ENCODE measurements at places on chromosomes 11 and 22.

- peak; percentile 25 for DNase-seq
Measured at GRCh38 chr22:41910050-41911000, 4.5 kb downstream of the SHISA8 start.

GRCh38 chr11:78660471-78660870, 85.8 kb upstream of the NARS2 start:
- DNase-seq: no peak

DNA sequence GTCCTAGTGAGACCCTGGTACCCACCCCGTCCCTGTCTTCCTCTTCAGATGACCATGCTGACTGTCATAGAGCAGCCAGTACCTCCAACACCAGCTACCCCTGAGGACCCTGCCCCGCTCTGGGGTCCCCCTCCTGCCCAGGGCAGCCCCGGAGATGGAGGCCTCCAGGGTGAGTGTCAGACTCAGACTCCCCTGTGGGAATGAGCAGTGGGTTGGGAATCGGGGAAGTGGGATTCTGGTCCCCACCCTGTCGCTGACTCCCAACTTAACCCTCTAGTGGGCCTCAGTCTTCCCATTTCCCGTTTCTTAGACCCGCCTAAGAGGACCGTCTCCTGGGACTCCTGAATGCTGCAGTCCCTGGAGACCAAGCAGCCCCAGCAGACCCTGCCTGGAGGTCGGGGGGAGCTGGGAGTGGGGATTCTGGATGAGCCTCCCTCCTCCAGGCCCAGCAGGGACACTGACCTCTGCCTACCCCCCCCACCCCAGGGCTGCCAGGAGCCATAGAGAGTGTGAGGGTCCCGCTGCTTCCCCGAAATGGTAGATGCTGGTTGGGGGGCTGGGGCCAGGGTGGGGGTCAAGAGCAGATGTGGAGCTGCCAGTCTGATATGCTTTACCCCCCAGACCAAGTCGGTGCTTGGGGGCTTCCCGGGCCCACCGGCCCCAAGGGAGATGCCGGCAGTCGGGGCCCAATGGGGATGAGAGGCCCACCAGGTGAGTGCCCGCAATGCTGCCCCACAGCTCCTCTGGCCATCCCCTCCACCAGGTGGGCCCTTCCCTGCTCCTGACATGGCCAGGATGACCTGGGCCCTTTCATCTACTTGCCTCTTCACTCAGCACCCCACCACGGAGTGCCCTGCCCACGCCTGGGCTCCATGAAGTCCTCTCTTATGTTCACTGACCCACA, 25.5 kb downstream of the EMID1 start:
- no peak for DNase-seq

DNA sequence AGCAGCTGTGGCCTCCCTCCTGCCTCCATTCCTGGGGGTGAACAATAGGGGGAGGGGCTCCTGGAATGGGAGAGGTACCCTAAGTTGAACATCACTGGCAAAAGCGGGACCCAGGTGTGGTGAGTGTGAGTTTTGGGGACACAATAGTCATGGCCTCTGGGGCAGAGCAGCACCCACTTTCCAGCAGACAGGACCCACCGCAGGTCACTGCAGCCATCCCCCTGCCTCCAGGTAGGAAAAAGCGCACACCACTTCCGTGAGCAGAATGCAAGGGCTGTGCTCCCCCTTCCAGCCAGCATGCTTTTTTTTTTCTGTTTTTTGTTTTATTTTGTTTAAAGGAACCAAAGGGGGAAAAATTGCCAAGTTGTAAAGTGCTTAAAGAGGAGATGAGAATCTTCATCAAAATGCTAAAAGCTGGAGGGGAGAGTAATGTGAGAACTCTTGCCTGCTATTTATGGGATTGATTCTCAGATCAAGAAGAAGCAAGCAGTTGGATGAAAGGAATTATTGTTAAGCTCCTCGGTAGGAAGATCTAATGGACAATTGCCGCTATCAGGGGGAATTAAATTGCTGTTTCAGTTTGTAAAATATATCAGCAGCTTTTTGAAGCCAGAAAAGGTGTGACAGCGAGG, 152.9 kb downstream of the FEZ1 start:
- no peak for DNase-seq

GRCh38 chr11:61683961-61684869, 4.0 kb downstream of the DAGLA start:
- DNase-seq: no peak

DNA sequence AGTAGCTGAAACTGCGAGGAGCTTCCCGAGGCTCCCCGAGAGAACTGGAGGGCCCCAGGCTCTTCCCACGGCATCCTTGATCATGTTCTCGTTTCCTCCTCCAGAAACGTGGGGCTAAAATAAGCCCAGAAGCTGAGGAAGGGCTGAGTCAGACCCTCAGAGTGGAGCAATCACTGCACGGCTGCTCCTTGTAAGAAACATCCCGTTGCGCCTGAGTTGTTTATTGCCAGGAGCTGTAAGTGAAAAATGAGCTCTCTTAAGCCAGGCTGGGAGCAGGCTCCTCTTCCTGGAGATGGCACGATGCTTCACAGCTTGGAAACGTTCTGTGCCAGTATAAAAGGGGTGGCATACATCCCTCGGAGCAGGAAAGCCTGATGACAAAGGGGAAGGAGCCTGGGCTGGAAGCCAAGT, 47.3 kb upstream of the SYN3 start:
- no peak for DNase-seq

- no peak for DNase-seq
Measured at GRCh38 chr22:49736538-49736937, 91.1 kb downstream of the BRD1 start.

DNA sequence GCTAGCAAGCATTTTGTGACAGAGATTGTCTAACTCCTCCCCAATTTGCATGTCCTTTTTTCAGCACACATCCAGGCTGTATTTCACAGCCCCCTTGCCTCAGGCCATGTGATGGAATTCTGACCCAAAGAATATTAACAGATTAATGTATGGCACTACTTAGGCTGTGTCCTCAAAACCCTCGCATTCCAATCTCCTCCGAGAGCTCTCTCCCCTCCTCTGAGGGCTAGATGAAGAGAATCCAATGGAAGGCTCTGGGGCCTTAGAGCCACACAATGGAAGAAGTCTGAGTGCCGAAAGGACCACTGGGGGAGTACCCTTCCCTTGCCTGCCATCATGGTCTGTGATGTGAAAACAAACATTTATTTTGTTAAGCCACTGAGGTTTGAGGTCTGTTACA, 13.7 kb upstream of the NNMT start:
- DNase-seq: no peak

DNA sequence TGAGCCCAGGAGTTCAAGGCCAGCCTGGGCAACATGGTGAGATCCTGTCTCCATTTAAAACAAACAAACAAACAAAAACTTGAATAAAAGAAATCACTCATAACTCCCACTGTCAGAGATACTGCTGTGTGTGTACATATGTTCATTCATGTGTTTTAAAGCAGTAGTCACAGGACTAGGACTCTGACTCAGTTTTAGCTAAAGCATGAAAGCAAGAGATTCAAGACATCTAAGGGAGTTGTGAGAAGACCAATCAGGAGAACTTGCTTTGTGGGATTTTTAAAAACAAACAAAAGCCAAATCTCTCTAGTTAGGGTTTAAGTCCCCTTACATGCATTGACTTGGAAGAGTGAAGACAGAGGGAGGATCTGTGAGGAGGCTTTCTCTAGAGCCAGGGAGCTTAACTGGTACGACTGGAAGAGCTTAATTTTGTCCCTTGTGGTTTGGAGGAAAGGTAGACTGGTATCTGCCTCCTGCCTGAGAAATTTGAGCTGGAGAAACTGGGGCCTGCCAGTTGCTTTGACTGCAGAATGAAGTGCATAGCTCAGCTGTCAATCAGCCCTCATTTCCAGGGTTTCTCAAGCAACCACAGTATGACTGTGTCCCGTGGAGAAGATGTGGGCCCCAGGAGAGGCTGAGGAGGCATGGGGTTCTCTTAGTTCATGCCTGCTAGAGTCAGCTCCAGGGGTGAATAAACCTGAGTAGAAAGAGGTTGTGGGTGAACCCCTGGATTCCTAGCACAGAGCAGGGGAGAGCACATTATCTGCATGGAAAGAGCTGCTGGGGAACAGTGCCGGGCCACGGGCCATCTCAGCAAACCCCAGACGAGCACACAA, 30.6 kb downstream of the EXPH5 start:
- DNase-seq: no peak

Data from tibial nerve (tissue), 4 donors.